ENCODE measurements at places on chromosomes 7 and 10.
A peak's percentile ranks its signal among the peaks of the same experiment; 100 is the strongest.

GRCh38 chr10:101014966-101015581 lies 15.5 kb downstream of the LZTS2 start:
- DNase-seq, result no peak

- DNase-seq, result no peak
These were observed 39.9 kb downstream of the KIF20B start for GRCh38 chr10:89741126-89741762.

GRCh38 chr10:61822781-61823230 lies 78.7 kb upstream of the ARID5B start:
- no peak for DNase-seq

DNA sequence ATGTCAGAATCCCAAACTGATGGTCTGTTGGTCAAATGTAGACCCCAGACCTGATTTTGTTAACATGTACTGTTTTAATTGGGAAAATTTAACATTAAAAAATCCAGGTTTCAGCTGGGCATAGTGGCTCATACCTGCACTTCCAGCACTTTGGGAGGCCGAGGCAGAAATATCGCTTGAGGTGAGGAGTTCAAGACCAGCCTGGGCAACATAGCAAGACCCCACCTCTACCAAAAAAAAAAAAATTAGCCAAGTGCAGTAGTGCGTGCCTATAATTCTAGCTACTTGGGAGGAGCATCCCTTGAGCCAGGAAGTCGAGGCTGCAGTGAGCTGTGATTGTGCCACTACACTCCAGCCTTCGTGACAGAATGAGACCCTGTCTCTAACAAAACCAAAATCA lies 15.9 kb upstream of the CAMK2G start:
- DNase-seq, result no peak

GRCh38 chr10:26890956-26891355 lies 30.2 kb upstream of the ABI1 start:
- DNase-seq, result no peak

- DNase-seq, result no peak
These were observed 763.2 kb upstream of the LRRTM3 start for GRCh38 chr10:66162560-66163143.

- DNase-seq, result no peak
These were observed 587 bp upstream of the CELF2 start for GRCh38 chr10:11017000-11017569.

- peak; percentile 29 for DNase-seq
These were observed 277.4 kb downstream of the PARD3 start for GRCh38 chr10:34537629-34538231.

GRCh38 chr10:24453404-24453830 lies 244.5 kb downstream of the KIAA1217 start:
- no peak for DNase-seq

GRCh38 chr10:60148266-60148840 lies 241.3 kb downstream of the ANK3 start:
- DNase-seq, result no peak

DNA sequence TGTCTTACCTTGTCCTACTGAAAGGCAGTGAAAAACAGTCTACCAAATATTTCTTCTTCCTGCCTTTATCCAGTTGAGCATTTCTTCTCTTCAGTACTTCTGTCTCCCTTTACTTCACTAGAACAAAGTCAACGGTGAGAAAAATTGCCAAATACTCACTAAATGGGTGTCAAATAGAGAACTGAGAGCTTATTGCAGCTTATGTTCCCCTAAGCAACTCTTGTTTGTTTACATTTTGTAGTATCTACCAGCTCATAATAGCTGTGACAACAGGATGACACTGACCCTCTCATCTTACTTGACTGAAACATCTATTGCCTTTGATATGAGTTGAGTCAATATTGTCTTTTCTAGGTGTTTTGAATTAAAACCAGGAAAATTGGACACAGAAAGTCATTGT lies 327.9 kb upstream of the SORCS1 start:
- DNase-seq, result no peak

GRCh38 chr10:131047501-131047900 lies 264.0 kb downstream of the TCERG1L start:
- no peak for DNase-seq

- DNase-seq, result no peak
These were observed 129.8 kb upstream of the PPP1R3A start for GRCh38 chr7:114048386-114049235.

DNA sequence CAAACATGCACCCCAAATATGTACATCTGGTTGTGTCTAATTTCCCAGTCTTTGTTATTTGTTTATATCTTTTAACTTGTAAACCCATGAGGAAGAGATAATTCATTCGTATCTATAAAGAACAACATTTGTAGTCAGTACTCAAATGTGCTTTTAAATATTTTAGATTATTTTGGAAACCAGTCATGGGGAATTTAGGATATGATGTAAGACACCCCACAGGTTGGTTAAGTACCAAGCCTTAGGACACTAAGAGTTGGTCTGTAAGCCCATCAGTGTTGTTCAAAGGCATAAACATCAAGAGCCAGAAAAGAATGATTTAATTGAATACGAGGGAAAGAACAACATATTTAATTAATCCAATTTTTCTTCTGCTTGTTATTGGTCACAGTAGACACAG lies 421.1 kb upstream of the SEMA3C start:
- no peak for DNase-seq

DNA sequence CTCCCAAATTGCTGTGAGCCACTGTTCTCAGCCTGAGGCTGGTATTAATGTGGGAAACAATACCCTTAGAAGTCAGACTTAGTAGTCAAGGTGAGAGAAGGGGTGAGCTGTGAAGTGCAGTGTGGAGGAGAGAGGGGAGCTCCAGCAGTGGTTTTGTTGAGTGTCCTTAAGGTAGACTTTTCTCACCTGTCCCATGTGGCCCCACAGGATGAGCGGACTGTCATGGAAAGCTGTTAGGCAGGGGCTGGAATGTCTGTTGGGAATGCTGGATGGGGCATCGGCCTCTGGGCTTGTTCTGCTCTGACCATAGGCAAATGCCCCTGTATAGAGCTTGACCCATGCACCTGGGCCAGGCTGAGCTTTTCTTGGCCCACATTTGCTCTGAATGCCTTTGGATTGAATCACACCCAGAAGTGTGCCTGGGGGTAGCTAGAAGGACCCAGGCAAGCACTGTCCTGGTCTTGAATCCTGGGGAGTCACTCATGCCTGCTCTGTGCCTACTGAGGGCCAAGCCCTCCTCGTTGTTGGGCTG lies 36.3 kb upstream of the SH2D4B start:
- no peak for DNase-seq

DNA sequence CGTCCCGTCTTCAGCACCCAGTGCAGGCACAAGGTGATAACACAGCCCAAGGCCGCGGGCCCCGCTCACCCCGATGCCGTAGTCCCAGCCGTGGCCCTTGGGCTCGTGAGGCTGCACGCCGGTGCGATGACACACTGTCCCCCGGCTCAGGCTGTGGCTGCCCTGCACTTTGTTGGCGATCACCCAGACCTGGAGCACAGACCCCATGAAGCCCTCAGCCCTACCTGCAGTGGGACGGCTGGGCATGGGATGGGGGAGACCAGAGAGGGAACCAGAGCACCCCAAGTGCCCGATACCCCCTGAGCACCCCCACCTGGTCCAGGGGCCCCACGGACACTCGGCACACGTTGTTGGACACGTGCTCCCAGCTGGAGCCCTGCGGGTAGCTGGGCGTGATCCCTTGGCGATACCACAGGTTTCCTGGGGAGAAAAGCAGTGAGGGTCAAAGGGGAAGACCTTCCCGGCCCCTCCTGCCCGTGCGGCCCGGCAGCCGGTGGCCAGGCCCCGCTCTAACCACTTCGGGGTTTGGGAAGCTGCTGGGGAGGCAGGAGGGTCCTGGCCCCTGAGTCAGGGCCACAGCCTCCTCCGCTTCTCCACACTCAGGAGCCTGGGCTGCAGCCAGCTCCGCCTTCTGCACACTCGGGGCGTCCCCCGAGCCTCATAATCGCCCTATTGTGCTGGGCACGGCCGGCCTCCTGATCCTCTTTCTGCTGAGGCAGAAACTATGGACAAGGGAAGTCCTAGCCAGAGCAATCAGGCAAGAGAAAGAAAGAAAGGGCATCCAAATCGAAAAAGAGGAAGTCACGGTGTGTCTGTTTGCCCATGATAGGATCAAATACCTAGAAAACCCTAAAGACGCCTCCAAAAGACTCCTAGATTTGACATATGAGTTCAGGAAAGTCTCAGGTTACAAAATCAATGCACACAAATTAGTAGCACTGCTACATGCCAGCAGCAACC lies 6.7 kb downstream of the BHLHA15 start:
- no peak for DNase-seq

DNA sequence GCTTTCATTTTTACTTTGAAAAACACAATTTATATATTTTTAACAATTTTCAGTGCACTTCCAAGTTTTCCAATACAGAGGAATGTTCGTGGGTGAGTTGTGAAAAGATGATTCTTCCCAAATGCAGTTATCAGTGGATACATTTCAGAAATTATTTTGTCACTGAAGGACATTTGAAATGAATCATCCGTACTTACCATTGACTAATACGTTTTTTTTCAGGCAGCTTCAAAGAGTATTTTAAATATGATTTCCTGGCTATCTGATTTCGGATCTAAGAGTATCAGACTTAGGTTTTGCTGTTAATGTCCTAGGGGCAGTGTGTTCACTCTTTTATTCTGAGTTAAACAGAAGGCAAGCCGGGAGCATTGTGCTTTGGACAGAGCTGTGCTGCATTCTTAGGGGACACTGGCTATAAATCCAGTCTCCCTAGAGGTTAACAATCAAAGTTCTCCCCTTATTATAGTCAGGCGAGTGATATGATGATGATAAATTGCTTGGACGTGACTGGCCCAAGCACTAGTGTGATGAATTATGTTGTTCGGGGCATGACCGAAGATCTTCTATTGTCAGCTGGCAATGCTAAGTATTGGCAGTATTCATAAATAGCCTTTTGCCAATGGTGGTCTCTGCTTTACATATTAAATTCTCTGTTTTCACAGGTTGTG lies 4.5 kb downstream of the PTER start:
- DNase-seq, result no peak

GRCh38 chr7:20330928-20331909 lies 519 bp downstream of the ITGB8 start:
- DNase-seq, result peak; percentile 18

GRCh38 chr7:2820508-2820934 lies 23.6 kb downstream of the GNA12 start:
- no peak for DNase-seq

DNA sequence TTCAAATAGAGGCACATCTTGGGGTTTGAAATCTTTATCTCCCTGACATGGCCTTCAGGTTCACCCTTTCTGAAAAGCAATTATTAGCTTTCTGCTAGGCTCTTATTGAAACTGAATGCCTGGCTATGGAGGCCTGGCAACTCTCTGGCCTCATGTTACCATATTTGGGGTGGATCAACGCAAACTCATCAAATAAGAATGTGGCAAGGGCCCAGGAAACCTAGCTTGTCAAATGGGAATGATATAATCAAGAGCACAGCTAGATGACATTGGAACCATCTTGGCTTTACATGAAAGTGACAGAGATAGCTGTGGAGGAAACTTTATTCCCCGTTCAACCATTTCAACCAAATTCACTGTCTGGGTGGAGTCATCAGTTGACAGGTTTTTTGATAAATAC lies 202.8 kb upstream of the SMIM30 start:
- DNase-seq, result no peak

- no peak for DNase-seq
These were observed 33.3 kb downstream of the FHIP2A start for GRCh38 chr10:114854906-114855305.

DNA sequence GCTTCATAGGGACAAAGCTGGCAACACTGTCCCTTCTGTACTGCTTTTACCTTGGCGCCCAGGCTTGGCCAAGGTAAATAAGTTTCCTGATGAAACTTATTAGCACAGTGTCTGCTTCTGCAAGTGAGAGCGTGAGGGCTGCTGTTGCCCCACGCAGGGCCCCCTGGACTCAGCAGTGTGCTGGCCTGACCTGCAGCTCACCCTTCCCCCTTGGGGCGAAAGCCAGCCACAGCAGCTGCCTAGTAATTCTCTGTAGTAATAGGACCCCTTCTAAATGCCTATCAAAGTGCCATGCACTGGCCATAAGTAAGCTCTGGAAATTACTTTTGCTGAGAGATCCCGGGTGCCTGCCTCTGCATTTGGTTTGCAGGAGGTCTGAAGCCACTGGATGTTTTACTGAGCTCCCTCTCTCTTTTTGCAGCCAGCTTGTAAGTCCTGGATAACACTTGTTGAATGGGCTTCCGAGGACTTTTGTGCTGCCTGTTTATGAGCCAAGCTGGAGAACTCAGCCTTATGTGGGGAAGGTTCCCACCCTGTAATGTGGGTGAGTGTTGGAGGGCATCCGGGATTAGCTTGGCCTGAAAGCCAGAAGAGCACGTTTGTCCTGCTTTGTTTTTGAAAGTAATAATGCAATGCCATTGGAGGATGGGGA lies 293.9 kb downstream of the C7orf25 start:
- DNase-seq, result no peak

DNA sequence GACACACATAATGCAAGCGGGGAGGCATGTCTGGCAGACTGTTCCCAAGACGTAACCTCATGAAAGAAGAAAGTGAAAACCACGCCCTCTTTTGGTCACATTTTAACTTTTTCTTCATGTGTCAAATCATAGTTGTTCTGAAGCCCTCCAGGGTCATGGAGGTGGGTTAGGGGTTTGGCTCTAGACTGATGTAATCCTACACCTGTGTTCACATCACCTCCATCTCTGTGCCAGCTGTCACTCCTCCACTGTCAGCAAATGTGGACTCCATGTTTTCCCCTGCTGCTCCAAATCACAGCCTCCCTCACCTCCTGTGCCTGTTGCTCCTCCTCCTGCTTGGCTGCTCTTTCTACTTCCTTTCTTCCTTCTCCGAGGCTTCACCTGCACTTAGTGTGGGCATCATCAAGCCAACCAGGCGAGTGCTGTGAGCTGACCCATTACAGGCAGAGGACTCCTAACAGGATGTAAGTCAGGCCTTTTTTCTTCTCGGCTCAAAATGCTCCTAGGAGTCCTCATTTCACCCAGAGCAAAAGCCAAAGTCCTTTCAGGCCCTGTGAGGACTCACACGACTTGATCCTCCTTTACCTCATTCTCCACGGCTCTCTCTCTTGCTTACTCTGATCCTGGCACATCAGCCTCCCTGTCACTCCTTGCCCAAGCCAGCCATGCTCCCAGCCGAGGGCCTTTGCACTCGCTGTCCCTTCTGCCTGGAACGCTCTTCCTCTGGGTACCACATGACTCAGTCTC lies 66.4 kb upstream of the IFRD1 start:
- no peak for DNase-seq

DNA sequence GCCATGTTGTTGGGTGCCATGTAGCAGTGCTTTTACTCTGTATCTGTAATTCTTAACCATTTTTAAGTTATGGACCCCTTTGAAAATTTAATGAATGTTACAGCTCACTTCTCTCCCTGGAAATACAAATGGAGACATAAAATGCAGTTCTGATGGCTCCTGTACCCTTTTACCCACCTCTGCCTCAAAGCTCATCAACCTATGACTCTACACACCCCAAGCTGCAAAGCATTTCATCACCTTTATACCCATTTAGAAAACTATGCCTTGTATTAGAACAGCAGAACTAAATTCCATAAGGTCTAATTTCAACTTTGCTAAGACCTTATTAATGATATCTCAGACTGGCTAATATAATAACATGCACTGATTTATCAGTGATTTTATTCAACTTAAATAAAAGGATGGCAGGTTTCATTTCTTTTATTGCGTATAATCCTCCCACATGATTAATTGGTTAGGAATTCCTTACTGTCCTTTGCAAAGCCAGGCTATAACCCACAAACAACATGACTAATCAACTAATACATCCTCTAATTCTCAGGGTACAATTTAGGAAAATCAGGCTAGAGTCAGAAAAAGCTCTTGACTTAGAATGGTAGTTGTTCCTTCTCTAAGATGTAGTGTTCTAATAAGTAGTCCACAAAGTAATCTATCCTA lies 68.1 kb downstream of the CPEB3 start:
- no peak for DNase-seq

Data from GM12864 (cell line).